NCI-H1417 treated with DMSO at 0.1 percent for 48 hours (cell line): ENCODE measurements at places on chromosomes 6 and 20.

GRCh38 chr6:133503336-133503729, 262.2 kb downstream of the EYA4 start:
- no peak for DNase-seq

- no peak for DNase-seq
These were observed 501.4 kb downstream of the BCKDHB start for GRCh38 chr6:80607811-80608391.

DNA sequence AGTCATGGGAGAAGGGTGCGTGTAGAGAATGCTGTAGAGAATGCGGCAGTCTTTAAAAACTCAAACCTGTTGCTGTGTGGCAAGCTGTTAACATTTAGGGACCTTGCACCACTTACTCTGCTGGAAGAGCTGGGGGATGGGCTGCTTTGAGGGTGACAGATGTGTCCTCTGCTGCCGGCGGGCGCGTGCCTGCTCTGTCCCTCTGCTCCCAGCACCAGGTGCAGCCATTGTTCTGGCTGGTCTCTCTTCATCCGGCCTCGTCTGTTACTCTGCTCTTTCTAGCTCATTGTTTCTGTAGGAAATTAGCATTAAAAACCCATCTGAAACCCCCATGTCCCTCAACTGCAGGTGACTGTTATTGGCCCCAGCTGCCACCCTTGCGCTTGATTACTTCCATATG, 78.5 kb downstream of the CBFA2T2 start:
- DNase-seq, result peak; percentile 99

DNA sequence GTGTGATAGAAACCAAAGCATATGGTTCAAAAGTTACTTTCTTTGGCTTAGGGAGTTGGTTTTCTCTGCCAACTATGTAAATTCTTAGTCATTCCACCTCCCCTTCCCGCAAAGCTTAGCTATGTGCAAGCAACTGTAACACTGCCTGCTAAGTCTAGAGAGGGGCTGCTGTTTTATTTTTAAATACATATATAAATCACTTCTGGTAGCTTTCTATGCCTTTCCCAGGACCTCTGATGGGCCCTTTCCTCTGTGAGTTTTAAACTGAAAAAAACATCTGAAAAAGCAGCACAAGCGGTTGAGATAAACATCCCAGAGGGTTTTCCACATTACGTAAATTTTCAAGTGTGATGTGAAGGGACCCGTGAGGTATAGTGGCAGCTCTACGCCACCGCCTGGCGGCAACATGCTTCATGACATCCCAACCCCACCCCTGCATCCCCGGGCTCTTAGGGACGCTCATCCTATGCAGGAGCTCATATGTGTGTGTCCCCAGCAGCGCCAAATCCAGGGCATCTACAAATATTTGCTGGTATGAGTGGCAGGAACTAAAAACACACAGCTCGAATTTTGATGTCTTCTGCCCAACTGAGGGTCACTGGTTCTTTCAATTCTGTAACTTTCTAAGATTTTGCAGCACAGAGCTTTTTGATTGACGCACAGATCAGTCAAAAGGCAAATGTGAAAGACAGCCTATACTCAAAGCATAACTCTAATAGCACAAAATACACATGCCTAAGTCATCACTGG, 12.7 kb downstream of the SAYSD1 start:
- DNase-seq, result no peak

DNA sequence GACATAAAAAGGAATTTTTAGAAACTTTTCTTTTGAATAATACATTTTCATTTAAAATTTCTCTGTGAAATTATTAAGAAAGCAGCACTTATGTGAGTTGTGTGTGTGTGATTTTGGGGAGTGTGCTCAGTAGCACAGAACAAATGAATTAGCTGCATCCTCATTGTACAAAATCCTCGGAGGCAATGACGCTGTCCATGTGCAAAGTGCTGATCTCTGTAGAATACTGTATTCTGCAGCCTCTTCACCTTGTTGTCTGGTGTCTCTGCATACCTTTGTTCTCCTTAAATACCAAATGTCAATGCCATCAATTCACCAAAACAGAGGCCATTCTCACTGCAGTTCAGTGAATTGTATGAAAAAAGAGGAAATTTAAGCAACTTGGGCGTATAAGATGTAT, 838.4 kb downstream of the QKI start:
- DNase-seq, result no peak

DNA sequence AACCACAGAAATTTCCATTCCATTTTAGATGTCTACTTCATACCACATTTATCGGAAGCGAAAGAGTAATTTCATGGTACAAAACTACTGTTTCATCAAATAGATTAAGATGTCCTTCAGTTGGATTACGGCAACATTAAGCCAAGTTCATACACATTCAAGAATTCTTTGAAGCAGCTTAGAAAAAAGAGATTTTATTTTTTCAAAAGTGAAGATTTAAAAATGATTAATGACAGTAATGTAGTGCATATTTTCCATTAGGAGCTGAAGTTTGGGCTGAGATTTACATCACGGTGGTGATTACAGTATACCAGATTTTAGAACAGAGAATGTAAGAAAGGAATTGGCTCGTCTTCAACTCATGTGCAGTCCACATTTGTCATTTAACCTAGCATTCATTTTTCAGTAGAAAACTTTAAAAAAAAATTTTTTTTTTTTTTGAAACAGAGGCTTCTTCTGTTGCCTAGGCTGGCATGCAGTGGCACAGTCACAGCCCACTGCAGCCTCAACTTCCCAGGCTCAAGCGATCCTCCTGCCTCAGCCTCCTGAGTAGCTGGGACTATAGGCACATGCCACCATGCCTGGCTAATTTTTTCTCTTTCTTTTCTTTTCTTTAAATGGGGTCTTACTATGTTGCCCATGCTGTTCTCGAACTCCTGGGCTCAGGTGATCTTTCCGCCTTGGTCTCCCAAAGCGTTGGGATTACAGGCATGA, 1.9 kb downstream of the SYNJ2 start:
- no peak for DNase-seq

DNA sequence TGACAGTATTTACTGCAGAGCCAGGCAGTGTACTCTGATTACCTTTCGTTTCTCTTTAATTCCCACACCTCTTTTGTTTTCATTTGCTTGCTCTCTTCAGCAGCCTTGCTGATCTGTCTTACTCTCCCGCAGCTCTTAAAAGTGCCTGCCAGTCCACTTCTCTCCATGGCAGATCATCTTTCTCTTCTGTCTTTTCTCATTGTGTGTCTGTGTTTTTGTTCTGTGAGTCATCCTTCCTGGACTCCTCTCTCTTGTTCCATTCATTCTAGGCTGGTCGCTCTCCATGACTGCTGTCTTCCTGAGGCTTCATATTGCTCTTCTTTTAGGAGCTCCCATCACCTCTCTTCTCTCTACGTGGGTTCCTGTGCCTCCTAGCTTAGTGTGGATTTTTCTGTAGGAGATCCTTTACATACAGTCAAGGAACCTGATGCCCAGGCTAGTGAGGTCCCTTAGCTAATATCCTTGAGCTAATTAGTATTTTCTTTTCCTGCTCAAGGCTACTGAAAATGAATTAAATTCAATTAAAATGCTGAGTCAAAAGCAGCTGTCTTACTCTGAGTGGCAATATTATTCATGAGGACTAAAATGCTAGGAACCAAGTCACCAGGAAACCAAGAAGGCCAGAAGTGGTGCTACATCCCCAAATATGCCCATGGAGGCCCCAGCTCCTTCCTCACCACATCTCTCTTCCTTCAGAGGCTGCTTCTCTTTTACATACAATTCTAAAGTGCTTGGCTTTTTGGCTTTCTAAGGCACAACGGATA, 86.1 kb downstream of the SLX4IP start:
- no peak for DNase-seq

DNA sequence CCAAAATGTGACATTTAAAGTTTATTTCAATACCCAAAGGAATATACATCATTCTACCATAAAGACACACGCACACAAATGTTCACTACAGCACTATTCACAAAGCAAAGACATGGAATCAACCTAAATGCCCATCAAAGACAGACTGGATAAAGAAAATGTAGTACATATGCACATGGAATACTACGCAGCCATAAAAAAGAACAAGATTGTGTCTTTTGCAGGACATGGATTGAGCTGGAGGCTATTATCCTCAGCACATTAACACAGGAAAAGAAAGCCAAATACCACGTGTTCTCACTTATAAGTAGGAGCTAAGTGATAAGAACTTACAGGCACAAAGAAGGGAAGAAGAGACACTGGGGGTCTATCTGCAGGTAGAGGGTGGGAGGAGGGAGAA, 22.4 kb downstream of the ATP9A start:
- no peak for DNase-seq

- no peak for DNase-seq
These were observed 50.5 kb upstream of the GCM1 start for GRCh38 chr6:53199156-53199555.

- DNase-seq, result peak; percentile 93
These were observed 37.5 kb downstream of the NOX3 start for GRCh38 chr6:155418017-155418761.

- DNase-seq, result no peak
These were observed 321.5 kb upstream of the MAN1A1 start for GRCh38 chr6:119671105-119671504.

- DNase-seq, result no peak
These were observed 82.3 kb upstream of the KCNG1 start for GRCh38 chr20:51104960-51105920.
